Activated T-helper 9 cell treated with anti-CD3 and anti-CD28 coated beads, Interleukin-2, amount 50 U/mL, for 16 hours (primary cell): ENCODE measurements at places on chromosomes 4 and X.

DNA sequence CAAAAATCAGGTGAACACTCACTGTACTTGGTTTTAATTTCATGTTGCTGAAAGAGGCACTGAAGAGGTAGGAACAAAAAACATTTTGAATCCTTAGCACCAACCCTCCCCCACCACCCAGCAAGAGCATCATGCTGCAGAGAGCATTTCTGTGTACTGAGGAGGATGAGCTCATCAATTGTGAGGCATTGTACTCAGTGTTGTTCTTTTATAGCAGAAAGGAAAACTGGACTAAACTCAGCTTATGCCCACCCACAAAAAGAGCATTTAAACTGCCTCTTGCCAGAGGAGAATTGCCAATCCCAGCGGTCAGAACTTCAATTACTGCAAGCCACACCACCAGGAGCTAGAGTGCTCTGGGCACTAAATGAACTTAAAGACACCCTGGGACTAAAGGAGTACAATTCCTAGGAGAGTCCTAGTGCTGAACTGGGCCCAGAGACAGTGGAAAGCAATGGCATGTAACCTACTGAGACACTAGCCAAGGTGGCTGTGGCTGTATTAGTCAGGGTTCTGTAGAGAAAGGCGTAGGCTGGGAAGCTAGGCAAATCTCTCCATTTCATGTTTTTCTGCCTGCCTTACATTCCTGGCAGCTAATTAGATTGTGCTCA, 280.7 kb upstream of the KLHL4 start:
- no peak for DNase-seq

DNA sequence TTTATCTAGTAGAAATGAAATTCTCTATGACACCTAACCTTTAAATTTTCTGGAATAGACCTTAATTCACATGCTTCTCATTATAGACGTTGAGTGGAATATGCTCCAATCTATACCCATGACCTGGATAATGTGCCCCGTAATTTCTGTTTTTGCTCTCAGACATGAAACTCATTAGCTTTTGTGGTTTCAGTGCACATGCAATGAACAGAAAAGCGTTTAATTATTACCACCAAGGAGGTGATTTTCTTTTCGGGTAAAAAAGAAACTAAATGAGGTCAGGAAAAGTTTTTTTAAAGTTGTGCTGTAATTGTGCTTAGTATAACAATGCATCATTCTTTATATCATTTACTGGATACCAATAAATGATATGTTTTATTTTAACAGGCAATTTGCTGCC, 1703.9 kb upstream of the TENM3 start:
- no peak for DNase-seq

DNA sequence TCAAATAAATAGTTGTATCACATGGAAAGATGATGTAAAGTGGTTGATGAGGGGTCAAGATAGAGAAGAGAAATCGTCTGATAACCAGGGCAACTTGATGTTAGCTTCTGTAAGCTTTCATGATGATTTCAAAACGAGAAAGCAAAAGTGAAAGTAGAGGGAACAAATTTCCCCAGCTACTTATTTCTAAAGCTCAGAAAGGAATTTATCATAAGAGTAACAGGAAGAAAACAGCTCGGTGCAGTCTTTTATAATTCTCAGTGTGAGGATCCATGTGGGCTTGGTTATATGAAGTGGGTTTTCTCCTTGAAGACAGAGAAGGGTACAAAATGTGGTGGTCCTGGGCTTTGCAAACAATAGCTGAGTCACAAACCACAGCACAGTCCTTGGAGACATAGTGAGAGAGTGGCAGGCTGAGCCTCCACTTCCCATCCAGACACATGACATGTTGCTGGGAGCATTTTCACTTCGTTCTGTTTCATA, 32.1 kb upstream of the GLRA2 start:
- DNase-seq, result no peak

DNA sequence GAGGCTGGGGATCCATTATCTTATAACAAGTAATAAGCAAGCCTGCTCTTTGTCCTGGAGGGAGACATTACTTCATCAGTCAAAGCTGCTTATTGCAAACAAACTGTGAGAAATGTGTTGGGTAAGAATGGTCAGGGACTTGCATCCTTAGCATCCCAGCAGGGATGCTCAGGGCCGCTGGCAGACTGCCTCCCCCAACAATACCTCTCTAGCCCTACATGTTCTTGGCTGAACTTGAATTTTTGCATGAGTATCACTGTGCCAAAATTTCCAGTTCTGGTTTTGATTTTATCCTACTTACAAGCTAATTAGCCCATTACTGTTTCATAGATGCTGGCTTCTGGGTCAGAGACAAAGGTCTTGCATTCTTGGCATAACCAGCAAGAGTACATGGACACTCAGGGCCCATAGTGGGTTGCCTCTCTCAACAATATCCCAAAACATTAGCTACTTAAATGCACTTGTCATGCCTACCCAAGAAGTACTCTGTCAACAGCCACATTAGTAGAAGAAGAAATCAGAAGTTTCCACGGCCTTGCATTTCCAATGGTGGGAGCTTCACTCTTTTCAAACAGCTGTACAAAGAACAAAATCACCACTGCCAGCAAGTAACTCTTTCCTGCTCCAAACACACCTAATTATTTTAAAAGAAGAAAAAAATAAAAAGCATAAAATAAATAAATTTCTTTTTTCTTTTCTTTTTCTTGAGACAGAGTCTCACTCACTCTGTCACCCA, 41.9 kb upstream of the NEUROG2 start:
- DNase-seq, result no peak

DNA sequence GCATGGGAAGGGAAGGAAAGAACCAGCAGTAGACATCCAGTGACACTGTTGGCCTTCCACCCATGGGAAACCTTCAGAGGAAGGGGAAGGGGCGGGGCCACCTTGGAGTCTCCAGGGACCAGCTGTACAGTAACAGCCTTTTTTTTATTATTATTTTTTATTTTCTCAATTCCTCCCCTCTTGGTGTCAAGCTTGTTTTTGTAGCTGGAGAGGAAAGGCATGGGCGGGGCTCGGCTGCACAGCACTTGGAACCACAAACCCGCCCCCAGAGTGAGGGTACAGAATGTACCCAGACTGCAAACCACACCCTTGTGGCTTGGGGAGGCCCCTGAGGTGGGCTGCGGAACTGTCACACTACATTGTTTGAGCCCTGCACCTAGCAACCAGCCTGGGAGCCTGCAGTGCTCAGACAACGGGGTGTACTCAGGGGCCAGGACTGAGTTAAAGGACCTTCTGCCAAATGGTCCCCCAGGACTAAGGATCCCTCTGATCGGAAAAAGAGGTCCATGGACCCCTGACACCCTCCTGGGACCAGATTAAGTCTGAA, 45.7 kb downstream of the PRPS1 start:
- peak; percentile 87 for DNase-seq

GRCh38 chr4:17475481-17475880, 36.4 kb downstream of the QDPR start:
- no peak for DNase-seq

GRCh38 chrX:105190252-105190853, 30.1 kb downstream of the TEX13A start:
- no peak for DNase-seq

DNA sequence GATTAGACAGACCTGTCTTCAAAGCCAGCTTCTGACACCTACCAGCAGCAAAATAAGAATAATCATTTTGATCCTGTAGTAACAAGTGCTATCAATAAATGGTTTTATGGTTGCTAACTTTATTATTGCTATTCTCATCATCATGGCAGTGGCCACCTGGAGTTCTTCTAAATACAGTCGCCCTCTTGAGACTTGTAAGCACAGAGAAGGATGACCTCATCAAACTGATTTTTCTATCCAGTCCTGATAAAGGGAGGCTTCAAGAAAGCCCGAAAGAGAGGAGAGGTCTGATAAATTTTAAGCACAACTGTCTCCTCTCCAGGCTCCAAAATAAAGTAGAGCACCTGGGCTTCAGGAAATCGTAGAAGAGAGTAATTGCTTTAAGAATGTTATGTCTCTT, 286.4 kb downstream of the USP46 start:
- DNase-seq, result no peak

- no peak for DNase-seq
Measured at GRCh38 chr4:89114100-89114499, 2.8 kb downstream of the TIGD2 start.

DNA sequence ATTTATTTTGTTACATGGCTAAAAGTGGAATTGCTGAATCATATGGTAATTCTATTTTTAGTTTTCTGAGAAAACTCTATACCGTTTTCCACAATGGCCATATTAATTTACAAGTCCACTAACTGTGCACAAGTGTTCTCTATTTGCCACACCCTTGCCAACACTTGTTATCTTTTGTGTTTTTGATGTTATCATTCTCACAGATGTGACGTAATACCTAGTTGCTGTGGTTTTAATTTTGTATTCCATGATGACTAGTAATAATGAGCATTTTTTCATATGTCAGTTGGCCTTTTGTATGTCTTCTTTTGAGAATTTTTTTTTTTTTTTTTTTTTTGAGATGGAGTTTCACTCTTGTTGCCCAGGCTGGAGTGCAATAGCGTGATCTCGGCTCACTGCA, 164.2 kb upstream of the SPANXN4 start:
- no peak for DNase-seq

GRCh38 chr4:169103966-169104412, 93.9 kb upstream of the CBR4 start:
- DNase-seq, result no peak

DNA sequence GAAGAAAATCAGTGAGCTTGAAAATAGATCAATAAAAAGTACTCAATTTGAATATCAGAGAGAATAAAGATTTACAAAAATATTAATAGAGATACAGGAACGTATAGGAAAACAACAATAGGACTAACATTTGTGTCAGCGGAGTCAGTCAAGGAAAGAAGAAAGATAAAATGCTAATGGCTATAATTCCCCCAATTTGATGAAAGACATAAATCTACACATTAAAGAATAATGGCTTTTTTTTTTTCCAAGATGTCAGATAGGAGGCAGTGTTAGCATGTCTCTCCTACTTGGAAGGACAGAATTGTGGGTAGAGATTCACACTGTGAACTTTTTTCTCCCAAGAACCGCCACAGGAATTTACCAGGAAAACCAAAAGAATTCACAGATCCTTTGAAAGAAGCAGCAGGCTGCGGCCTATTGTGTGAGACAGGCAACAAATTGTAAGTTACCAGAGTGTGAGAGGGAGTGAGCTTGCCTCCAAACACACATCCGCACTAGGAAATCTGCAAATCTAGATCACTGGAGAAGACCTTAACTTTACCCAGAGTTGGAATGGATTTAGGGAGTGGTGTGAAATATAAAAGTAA, 249.9 kb downstream of the PRDM5 start:
- DNase-seq, result no peak

DNA sequence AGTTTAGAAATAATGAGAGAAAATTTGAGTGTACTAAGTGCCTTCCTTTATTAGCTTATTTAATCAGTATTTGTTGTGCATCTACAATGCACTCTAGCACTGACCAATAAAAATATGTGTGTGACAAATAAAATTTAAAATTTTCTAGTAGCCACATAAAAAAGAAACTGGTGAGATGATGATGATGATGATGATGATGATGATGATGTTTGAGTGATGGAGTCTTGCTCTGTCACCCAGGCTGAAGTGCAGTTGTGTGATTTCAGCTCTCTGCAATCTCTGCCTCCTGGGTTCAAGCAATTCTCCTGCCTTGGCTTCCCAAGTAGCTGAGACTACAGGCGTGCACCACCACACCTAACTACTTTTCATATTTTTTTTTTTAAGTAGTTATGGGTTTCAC, 110.2 kb downstream of the RNF150 start:
- no peak for DNase-seq

GRCh38 chr4:153684971-153685371, 891 bp downstream of the TLR2 start:
- no peak for DNase-seq

- DNase-seq, result no peak
Measured at GRCh38 chr4:62285026-62285425, 1084.9 kb downstream of the ADGRL3 start.
